Breast epithelium (tissue), 4 donors: ENCODE measurements at places on chromosomes 7 and 10. TPM values are rescaled to one million over a fixed set of nuclear protein-coding genes. Genes with fewer than 3 reads are reported as not detected.
A peak's percentile ranks its signal among the peaks of the same experiment; 100 is the strongest.

Gene SLC26A5
- total RNA-seq: 0.48 TPM

Gene VWDE
- total RNA-seq: 8.8 TPM

Gene ALDH18A1
- total RNA-seq: 18.6 TPM

Gene CNTNAP2
- not detected for total RNA-seq

DNA sequence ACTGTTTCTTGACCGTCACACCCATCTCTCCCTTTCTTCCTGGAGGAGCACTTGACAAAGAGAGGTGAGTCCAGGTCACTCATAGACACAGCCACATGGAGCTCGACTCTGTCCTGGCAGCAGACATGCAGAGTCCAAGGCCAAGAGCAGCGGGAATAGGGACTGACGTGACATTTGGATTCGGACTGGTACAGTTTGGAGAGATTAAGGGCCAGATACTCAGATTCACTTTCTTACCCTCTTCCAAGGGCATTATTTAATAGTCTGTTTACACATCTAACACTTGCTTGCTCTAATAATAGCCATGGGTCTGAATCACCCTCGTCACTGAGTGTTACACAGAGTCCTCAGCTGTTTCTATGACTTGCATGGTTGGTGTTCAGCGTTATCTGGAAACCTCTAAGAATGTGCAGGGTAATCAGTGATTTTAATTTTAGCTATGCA is 39.2 kb upstream of the OTUD1 start:
- no peak overlapping the region for H3K27ac ChIP-seq
- no peaks in the 10 kb centered on the region for H3K36me3 ChIP-seq
- no peaks in the 10 kb centered on the region for H3K4me1 ChIP-seq
- no peak for DNase-seq
- no peak overlapping the region for H3K4me3 ChIP-seq

DNA sequence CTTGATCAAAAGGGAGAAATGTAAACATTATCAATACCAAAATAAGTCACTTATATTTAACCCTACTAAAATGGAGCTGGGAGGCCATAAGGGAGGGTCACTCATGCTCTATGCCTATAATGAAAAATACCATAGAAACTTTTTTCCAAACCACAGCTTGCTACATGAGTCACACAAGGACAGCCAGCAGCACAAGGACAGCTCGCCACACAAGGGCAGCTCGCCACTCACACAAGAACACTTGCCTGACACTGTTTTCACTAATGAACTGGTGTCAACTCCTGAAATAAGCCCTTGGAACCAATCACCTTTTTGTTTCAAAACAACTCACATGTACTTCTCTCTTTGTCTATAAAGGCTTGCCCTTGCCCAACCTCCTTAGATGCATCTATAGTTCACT is 43.3 kb downstream of the FRMPD2 start:
- no peak overlapping the region for H3K27ac ChIP-seq
- no peaks in the 10 kb centered on the region for H3K4me1 ChIP-seq
- no peaks in the 10 kb centered on the region for H3K27me3 ChIP-seq

GRCh38 chr7:37031571-37032257 is 307.4 kb upstream of the AOAH start:
- H3K27me3 ChIP-seq: no peaks in the 10 kb centered on the region
- H3K4me3 ChIP-seq: no peak overlapping the region
- H3K4me1 ChIP-seq: peaks cover 5% of the 10 kb centered on the region
- H3K27ac ChIP-seq: peak overlapping the region; percentile 91
- H3K36me3 ChIP-seq: no peaks in the 10 kb centered on the region
- DNase-seq: peak; percentile 92

GRCh38 chr10:51117053-51117660 is 42.9 kb downstream of the PRKG1 start:
- H3K27me3 ChIP-seq: no peaks in the 10 kb centered on the region
- no peak overlapping the region for H3K27ac ChIP-seq
- no peaks in the 10 kb centered on the region for H3K36me3 ChIP-seq
- H3K4me3 ChIP-seq: no peak overlapping the region
- no peak for DNase-seq

DNA sequence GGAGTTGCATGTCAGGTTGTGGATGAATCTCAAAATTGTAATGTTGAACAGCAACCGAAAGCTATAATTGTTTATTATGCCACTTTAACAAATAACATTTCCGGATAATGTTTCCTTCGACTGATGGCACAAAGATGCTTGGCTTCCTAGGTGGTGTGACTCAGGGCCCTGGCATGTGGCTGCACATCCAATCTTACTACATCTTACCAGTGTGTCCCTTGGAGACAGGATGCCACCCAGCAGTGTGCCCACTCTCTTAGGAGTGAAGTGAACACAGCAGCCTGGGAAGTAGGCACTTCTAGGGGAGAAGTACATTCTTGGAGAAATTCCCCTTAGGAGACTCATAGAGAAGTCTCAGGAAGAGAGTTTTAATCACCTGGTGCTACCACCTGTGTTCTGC is 33.0 kb upstream of the GPR26 start:
- H3K36me3 ChIP-seq: peaks cover 4% of the 10 kb centered on the region
- H3K4me3 ChIP-seq: no peak overlapping the region
- H3K4me1 ChIP-seq: no peaks in the 10 kb centered on the region
- DNase-seq: no peak

DNA sequence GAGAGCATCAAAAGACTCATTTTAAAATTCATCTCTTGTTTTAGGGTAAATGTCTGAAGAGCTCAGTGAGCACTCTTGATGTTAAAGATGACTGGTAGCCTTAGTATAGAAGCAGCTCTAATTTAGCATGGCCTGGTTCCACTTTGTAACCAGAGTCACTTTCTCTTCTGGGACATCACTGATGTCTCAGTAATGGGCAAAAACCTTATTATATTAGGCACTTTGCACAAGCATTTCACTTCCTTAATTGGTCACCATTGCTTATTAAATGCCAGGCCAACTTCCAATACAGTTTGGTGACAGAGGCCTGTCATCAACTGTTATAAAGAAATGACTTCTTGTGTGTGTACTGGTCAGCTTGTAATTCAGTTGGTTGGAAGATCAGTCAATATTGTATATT is 53.0 kb downstream of the STEAP1B start:
- DNase-seq: no peak
- no peak overlapping the region for H3K4me3 ChIP-seq
- H3K27me3 ChIP-seq: no peaks in the 10 kb centered on the region
- no peak overlapping the region for H3K27ac ChIP-seq

- no peaks in the 10 kb centered on the region for H3K27me3 ChIP-seq
- H3K27ac ChIP-seq: peak overlapping the region; percentile 53
- H3K36me3 ChIP-seq: no peaks in the 10 kb centered on the region
- H3K4me1 ChIP-seq: no peaks in the 10 kb centered on the region
- no peak overlapping the region for H3K4me3 ChIP-seq
- DNase-seq: no peak
These were observed 369.6 kb downstream of the KCNMA1 start for GRCh38 chr10:77267703-77268675.

- no peaks in the 10 kb centered on the region for H3K4me1 ChIP-seq
- H3K4me3 ChIP-seq: no peak overlapping the region
- no peak overlapping the region for H3K27ac ChIP-seq
- H3K36me3 ChIP-seq: no peaks in the 10 kb centered on the region
- DNase-seq: no peak
These were observed 49.7 kb downstream of the PALD1 start for GRCh38 chr10:70528314-70528713.

DNA sequence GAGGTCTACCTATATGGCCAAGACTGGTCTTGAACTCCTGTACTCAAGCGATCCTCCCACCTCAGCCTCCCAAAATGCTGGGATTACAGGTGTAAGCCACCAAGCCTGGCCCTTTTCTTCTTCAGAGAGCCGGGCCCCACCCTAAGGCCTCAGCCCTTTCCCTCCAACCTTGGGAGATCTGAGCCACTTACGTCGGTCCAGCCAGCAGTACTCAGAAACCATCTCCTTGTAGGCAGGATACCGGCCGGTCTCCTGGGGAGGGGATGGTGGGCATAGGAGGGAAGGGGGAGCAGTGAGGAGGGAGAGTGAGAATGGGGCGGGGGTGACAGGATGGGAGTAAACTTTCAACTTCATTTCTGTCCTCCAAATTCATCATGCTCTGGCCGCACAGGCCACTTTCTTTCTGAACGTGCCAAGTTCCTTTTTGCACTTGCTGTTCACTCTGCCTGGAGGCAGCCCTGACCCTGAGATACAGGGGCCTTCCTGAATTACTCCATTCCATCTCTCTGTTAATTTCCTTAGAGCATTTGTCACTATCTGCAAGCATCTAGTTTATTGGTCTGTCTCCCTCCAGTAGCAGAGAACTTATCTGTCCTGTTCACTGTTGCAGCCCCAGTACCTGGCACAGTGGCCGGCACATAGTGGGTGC is 10.4 kb downstream of the PDZD7 start:
- no peaks in the 10 kb centered on the region for H3K36me3 ChIP-seq
- no peak overlapping the region for H3K27ac ChIP-seq
- H3K4me3 ChIP-seq: no peak overlapping the region
- H3K4me1 ChIP-seq: peaks cover 3% of the 10 kb centered on the region
- no peak for DNase-seq
